ENCODE measurements at places on chromosomes 4 and X.

- peak; percentile 22 for DNase-seq
Observed at GRCh38 chrX:103889216-103889615, 57.2 kb upstream of the RAB9B start.

DNA sequence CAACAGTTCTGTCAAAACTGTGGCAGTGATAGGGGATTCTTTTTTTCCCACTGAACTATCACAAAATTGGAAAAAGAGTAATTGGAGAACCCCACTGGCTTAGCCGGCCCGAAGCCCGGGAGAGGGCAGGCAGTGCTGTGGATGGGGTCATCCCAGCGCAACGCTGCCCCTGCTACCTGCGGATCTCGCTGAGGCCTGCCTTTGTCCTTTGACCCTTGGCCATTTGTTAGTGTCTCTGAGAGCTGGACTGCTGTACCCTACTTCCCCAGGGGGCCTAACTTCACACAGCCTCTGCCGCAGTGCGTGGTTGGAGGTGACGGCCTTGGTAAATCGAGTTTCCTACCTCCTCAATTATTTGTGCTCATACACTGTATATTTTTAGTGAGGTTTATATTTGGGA, 43.0 kb upstream of the MSANTD1 start:
- no peak for DNase-seq

DNA sequence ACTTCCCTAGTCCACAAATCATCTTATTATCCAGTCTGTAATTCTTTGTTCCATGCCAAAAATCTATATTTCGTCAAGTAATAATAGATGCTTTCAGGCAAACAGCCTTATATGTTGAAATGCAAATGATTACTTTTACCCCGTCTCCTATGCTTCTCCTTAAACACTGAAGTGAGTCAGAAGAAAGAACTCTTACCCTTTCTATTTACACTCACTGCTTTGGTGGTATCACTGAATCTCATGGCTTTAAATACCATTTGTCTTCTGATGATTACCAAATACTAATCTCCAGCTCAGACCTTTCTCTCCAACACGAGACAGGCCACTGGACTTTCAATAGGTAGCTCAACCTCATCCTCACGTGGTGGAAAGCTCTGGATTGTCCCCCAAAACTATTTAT, 558.1 kb downstream of the IL1RAPL1 start:
- DNase-seq: no peak

DNA sequence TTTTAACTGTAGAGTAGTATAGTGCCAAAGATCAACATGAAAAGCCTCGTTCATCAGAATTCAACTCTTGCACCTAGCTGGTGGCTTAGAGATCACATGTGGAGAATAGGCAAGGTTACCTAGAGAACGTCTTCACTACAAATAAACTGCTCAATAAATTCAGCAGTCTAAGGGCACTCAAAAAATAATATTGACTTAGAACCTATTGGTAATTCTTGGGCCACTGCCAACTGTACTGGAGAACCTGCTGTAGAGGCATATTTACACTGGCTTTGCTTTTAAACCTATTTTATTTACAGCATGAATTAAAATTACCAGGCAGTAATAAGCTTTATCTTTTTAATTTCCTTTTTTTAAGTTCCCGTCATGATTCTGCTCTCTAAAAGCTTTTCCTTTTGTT, 343.7 kb downstream of the PDHA2 start:
- DNase-seq: no peak

- no peak for DNase-seq
Observed at GRCh38 chr4:17511051-17511450, 839 bp downstream of the QDPR start.

DNA sequence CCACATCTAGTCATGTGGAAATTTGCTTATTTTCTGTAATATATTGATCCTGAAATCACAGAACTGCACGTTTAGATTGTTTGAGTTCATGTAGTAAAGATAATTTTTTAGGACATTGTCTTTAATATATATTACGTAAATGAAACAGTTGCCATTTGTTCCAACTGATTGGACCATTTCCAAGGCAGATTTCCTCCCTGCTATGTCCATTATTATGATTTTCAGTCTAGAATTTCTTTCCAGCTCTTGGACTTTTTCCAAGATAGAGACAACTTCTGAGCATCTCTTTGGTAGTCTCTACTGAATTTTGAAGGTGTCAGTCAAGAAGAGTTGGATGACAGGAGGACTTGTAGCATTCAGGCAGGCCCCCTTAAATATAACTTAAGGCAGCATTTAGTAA, 94.6 kb downstream of the STIM2 start:
- no peak for DNase-seq

- no peak for DNase-seq
Observed at GRCh38 chrX:7052541-7052940, 95.0 kb upstream of the STS start.

GRCh38 chr4:181684310-181684709, 558.9 kb upstream of the TENM3 start:
- peak; percentile 5 for DNase-seq

GRCh38 chrX:134469486-134469885, 9.5 kb downstream of the HPRT1 start:
- DNase-seq: peak; percentile 36

DNA sequence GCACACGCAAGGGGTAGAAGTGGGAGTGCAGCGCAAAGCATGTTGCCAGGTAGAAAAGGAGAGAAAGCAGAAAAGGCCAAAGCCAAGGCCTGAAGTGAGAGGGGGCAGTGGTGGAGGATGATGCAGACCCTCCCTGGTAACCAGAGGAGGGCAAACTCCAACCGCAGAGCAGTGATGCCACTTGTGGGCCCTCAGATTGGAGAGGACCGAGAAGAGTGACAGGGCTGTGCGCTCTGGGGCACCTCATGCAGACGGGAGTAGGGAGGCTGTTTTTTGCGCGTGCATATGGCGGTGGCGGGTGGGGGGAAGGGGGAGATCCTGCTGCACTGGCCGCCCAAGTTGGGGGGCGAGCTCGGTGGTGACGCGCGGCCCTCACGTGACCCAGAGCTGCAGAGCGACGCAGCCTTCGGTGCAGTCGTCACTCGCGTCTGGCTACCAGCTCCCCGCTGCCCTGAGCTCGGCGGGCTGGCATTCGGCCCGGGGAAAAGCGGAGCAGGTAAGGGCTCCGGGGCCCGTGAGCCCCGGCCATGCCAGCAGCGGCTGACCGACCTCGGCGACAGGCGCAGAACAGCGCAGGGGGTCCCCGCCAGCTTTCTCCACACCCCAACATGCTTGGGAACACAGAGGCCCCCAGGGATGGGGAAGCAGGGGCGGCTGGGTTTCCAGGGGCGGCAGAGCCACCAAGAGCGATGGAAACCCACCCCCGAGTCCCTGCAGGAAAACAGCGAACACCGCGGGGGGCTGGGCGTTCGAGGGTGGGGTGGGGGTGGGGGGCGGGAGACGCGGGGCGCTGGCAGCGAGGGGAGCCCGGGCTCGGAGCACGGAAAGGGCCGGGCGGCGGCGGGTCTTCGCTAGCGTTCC, at the start of gene BEX3:
BEX3 (plus strand) TSS at position 421 of the 861 bp plus-strand sequence. CDS start 984 bp downstream, outside the sequence.
- DNase-seq: no peak

- DNase-seq: no peak
Observed at GRCh38 chr4:23697722-23698121, 192.1 kb downstream of the PPARGC1A start.

GRCh38 chr4:74527049-74527448, 82.1 kb downstream of the AREG start:
- DNase-seq: no peak

GRCh38 chr4:24686866-24687692, 102.7 kb upstream of the DHX15 start:
- DNase-seq: no peak

DNA sequence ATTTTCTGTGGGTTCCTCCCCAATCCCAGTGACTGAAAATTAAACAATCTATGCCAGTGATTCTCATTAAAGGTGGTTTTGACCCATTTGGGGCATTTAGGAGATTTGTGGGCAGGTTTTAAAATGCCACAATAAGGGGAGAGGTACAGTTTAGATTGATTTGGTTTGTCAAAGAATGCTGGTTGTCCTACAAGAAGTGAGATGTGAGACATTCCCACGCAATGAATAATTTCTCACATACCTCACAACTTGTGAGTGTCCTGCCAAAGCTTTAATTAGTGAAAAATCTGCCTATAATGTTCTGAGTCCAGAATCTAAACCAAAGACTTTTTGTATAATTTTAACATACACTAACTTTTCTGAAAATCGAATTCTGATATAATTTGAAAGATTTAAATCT, 199.4 kb downstream of the MAPK10 start:
- DNase-seq: no peak

DNA sequence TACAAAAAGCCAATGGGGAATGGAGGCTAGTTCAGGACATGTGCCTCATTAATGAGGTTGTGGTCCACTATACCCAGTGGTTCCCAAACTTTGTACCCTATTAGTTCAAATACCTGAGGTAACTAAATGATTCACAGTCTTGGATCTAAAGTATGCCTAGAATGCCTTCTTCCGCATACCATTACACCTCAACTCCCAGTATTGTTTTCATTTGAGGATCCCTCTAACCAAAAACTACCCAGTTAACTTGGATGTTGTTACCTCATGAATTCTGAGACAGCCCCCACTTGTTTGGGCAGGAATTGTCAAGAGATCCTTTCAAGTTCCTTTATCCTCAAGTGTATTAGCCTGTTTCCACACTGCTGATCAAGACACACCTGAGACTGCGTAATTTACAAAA, 439.2 kb downstream of the PCDH10 start:
- DNase-seq: no peak

DNA sequence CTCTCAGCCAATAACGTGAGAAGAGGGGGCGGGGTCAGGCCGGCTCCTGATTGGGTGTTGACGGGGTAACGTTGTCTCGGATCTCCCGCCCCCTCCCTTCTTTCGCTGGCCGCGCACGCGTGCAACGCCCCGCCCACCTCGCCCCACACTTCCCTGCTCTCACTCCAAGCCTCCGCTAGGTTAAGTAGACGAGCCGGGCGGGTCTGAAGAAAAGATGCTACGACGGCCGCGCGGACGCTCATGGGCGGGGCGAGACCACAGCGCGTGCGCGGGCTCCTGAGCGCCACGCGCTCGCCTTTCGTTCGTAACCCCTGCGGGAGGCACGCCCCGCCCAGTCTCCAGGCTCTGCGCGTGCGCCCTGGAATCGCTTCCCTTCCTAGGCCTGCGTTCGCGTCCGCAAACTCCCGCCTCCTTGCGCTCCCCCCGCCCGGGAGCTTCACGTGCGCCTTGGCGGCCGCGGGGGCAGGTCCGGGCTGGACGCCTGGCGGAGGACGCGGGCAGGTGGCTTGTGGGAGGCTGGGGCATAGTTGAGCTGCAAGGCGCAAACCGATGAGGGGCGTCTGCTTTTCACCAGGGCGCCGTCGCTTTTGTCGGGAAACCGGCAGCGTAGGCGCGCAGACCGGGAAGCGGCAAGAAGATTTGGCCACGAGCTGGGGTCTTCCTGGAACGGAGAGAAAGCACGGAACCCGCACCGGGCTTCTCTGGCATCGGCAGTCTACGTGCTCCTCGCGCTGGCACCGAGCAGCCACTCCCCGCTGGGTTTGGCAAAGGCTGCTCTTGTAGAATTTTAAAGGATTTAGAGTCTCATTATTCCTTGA, 467 bp upstream of the PGRMC2 start:
- peak; percentile 98 for DNase-seq

- no peak for DNase-seq
Observed at GRCh38 chrX:55111578-55112254, 22.9 kb downstream of the PAGE2 start.

GRCh38 chrX:121161501-121161933, 114.1 kb downstream of the GLUD2 start:
- no peak for DNase-seq

- DNase-seq: peak; percentile 18
Observed at GRCh38 chrX:54248309-54248708, 65.3 kb upstream of the FAM120C start.

DNA sequence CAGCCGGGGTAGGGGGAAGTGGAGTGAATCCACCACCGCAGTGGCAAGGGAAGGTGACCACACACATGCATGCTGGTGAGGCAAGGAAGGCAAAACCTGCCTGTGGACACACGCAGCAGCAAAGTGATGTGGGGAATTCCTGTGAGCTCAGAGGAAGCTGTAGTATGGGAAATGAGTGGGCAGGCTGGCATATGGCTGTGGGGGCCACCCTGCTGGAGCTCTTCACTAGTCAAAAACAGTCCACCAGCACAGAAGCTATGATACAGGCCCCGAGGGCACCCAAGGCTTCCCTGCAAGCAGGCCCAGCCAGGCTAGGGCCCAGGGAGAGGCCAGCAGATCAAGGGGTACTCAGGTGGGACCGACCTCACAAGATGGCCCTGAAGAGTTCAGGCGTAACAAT, 239.1 kb downstream of the CHM start:
- no peak for DNase-seq

GRCh38 chr4:161929956-161930355, 233.8 kb downstream of the FSTL5 start:
- no peak for DNase-seq

- no peak for DNase-seq
Observed at GRCh38 chrX:82218361-82218760, 1016.5 kb downstream of the SH3BGRL start.

DNA sequence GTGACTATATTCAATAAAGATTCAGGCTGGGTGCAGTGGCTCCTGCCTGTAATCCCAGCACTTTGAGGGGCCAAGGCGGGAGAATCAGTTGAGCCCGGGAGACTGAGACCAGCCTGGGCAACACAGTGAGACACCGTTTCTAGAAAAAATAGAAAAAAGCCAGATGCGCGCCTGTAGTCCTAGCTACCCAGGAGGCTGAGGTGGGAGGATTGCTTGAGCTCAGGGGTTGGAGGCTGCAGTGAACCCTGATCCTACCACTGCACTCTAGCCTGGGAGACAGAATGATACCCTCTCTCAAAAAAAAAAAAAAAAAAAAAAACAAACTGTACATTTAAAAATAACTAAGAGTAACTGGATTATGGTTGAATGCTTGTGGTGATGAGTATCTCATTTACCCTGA, 1.1 kb downstream of the NUDT6 start:
- DNase-seq: no peak

GRCh38 chrX:65671966-65672365, 4.5 kb downstream of the MSN start:
- DNase-seq: no peak

DNA sequence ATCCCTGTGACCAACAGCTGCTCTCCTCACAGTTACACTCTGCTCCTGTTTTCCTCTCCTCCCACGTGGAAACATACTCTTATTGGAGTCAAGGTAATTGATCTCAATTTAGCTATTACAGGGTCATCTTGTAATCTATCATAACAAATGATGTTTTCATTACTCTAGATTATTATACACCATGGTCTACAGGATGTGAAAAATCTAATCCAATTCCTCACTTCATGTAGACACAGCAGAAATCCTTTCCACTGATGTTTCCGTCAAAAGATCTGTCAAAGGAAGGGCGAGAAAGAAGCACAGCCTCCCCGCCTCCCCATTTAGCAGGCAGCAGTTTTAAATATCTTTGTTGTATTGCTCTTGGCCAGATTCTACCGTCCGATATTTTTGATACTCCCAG, 13.7 kb upstream of the DCTD start:
- DNase-seq: no peak

- DNase-seq: no peak
Observed at GRCh38 chr4:128757712-128758111, 51.8 kb upstream of the JADE1 start.

- DNase-seq: no peak
Observed at GRCh38 chr4:6192245-6192644, 8.1 kb downstream of the JAKMIP1 start.

- DNase-seq: no peak
Observed at GRCh38 chr4:2249526-2250356, 7.8 kb upstream of the HAUS3 start.

GRCh38 chr4:80189956-80190677, 7.2 kb upstream of the PRDM8 start:
- DNase-seq: no peak

Measured in HFFc6 (cell line).